ENCODE measurements at places on chromosomes 16 and 17.

DNA sequence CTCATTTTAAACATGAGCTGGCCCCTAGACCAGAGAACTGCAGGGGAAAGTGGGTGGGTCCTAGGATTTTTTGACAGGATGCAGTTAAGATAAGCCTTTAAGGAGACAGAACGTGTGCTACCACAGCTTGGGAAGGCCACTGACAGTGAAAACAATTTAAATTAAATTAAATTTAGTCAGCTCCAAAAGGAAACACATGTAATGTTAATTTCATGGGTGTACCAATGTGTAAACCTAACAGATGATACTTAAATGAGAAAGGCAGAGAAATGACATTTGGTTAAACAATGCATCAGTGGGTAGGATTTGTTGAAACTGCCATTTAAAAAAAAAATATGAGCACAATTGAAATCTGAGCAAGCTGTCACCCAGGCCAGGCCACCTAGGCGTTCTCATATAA, 250.8 kb downstream of the XYLT1 start:
- DNase-seq = no peak

DNA sequence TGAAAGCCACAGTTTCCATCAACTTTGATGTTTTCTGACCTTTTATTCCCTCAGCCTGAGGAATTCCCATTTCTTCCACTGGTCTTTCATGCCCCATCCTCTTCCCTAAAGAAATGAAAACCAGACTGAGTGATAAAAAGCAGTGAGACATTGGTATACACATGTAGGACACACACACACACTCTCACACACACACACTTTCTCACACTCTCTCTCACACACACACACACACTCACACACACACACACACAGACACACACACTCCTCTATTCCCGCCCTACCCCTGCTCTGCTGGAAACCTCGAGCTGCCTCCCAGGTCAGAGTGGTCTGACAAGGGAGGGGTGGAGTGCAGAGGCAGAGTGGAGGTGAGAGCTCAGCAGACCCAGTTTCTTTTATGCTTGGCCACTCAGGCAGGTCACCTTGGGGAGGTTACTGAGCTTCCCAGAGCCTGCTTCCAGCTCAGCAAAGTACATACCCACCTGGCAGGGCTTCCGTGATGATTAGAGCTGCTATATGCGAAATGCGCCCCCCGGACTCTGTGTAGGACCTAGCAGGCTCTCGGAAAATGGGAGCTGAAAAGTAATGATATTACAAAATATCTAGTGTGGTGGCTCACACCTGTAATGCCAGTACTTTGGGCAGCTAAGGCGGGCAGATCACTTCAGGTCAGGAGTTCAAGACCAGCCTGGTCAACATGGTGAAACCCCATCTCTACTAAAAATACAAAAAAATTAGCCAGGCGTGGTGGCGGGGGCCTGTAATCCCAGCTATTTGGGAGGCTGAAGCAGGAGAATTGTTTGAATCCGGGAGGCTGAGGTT, 30.7 kb downstream of the CCR7 start:
- no peak for DNase-seq

DNA sequence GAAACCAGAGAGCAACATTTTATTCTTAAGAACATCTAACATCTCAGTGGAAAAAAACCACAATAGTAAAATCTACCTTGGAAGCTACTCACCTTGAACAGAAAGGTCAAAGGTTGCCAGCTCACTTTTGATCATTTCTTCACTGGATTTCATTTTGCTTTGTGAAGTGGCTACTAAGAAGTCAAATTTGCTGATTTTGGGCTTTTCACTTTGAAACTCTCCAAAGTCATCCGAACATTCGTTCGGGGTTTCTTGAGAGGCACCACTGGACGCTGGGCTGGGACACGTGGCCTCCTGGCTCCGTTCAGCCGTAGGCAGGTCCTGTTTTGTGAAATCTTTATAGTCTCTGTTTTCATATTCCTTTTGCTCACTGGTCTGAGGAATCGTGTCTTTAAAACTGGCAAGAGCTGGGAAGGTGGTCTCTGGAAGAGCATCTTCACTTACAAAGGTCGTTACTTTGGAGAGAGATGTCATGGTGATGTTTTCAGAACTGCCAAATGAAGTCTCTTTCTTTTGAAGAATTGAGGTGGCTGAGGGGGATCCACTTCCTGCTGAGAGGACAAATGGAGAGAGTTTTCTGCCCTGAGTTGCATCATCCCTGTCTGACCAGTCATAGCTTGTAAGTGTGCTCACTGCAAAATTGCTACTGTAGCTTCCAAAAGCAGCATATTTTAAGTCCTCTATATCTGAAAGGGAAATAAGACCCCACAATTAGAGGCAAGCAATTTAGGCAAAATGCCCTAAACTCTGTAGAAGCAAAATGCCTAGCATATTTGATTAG, 52.4 kb downstream of the DUSP14 start:
- DNase-seq = no peak

- no peak for DNase-seq
Measured at GRCh38 chr17:1069847-1070246, 72.9 kb downstream of the TIMM22 start.

DNA sequence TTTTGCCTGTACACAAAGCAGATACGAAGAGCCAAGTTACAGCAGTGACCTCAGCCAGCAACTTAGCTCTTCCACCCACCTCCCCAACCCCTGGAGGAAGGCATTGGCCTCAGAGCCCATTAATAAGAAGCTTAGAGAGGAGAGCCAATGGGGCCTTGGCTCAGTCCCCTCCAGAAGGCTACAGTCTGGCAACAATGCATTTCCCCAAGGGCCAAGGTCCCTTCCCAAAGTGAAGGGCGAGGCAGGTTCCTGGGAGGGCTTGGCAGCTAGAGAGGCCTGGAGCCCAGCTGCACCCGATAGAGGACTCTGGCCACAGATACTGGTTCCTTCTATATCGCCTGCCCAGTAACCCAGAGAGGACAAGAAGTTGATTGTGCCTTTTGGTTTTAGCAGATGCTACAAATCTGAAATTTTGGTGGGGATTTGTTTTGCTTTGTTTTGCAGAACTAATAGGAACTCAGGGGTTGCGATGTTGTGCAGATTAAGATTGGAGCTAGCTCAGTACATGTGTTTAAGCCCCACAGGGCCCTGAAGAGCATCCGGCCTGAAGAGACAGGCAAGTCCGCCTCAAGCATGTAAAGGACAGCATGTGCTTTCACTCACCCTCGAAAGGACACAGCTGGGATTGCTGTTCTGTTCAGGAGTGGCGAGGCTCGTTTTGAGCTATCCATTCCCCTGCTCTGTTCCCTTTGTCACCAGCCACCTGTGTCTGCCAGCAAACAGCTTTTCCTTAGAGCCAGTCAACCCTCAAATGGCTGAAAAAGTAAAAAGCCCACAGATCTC, 12.0 kb upstream of the PNPO start:
- no peak for DNase-seq

- no peak for DNase-seq
Measured at GRCh38 chr17:81961087-81961511, at the start of gene NOTUM. TSS of gene NOTUM (minus strand) at chr17:81961187. CDS start at chr17:81960909, 278 bp downstream.

- no peak for DNase-seq
Measured at GRCh38 chr17:74773871-74774286, 2.3 kb downstream of the NAT9 start.

GRCh38 chr17:312476-313148, 40.0 kb downstream of the RPH3AL start:
- no peak for DNase-seq

GRCh38 chr16:50731130-50731988, 10.5 kb upstream of the CYLD start:
- DNase-seq = no peak

GRCh38 chr16:31201582-31202413, 762 bp downstream of the PYCARD start:
- DNase-seq = no peak

DNA sequence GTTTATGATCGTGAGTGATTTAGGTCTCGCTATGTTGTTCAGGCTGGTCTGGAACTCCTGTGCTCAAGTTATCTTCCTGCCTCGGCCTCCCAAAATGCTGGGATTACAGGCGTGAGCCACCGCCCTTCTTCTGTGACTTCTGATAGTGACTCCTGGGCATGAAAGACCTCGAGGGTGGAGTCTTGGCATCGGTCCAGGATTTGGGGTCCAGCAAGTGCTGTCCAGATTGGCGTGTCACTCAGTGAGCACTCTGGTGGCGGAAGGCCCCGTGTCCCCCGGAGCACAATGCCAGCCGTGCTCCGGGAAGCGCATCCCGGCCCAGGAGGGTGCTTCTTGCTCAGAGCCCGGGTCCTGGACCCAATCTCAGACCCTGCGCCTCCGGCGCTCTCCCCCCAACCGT, 6.8 kb downstream of the OR1F1 start:
- no peak for DNase-seq

GRCh38 chr16:49749816-49750215, 106.1 kb downstream of the ZNF423 start:
- no peak for DNase-seq

DNA sequence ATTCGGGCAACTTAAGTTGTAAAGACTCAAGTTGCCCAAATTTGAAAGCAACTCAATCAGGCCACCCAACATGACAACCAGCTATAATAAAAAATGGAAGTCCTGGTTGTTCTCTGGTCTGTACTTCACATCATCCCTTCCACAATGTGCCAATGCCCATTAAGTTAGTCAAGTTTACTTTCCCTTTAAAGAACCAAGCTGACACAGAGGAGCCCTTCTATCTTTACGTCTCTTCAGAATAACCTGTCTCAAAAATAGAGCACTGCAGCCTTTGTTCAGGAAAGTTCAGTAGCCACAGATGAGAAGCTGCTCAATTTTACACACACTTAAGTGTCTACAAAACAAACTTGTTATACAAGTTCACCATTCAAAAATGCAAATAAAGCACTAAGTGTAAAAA, 75.1 kb upstream of the C17orf78 start:
- no peak for DNase-seq

DNA sequence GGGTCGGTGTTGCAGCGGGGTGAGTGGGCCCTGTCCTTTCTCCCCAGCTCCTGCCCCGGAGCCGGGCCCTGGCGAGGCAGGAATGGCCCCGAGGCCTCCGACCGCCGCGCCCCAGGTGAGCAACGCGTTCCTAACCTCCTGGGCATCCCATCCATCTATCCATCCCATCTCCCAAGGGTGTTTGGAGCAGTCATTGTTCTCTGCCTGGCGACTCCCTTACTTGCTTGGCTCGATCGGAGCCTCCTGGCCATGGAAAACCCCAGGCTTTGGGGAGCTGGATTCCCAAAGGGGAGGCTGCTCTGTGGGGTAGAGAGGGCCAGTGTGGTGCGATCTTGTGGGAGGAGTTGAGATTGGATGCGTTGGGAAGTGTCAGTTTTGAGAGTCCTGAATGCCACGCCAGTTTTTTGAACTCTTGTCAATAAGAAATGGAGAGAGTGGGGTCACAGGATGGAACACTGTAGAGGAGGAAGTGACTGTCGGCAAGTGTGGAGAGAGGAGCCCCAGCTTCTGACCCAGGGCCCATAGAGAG, 684 bp downstream of the ZFP90 start:
- DNase-seq = no peak

All from activated T-cell treated with anti-CD3 and anti-CD28 coated beads for 24 hours (primary cell).